ENCODE measurements at places on chromosomes 2 and 18.

DNA sequence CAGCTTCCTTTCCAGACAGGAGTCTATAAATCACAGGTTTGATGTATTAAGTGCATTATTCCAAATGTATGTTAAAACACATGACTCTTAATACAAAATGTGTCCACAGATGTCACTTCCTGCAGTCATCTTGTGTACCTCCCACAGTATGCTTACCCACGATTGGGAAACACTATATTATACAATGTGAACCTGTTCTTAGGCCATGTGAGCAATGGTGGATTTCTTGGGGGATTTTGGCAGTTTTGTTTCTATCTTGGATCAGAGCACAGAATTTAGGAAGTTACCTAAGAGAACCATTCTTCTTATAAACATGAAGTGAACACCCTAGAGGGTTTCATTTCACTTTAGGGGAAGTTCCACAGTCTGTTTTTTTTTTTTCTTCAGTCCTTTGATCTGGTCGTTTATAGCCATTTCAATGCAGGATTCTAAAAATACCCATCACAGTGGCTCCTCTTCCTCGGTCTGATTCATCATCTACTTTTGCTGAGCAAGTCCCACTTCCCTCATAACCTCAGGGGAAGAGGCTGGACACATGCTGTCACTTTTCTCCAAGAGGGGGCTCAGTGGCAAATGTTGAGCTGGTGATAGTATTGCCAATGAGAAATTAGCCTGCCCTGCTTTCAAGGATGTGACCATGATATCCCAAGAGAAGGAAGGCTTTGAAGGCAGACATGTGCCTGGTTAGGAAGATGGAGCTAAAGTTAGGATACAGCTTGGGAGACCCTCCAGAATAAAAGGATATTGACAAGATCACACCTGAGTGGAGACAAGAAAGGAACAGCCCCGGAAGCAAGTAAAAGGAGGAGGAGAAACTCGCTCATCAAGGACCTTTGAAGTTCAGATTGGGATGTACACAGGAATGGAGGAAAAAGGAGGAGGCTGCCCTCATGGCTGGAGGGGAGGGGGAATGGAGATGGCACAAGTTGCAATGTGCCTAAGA lies 22.6 kb downstream of the PLEK start:
- no peak for DNase-seq
- peaks cover 14% of the 10 kb centered on the region for H3K4me1 ChIP-seq
- H3K4me3 ChIP-seq: no peak overlapping the region
- no peaks in the 10 kb centered on the region for H3K27me3 ChIP-seq
- peak overlapping the region; percentile 53 for H3K27ac ChIP-seq

GRCh38 chr2:85061896-85062295 lies 71.3 kb upstream of the TCF7L1 start:
- no peak overlapping the region for H3K27ac ChIP-seq
- no peaks in the 10 kb centered on the region for H3K27me3 ChIP-seq
- peaks cover 4% of the 10 kb centered on the region for H3K4me1 ChIP-seq
- DNase-seq: no peak
- no peak overlapping the region for H3K4me3 ChIP-seq
- no peaks in the 10 kb centered on the region for H3K36me3 ChIP-seq

GRCh38 chr2:239756790-239757760 lies 268.1 kb downstream of the NDUFA10 start:
- H3K27ac ChIP-seq: no peak overlapping the region
- peaks cover 12% of the 10 kb centered on the region for H3K4me1 ChIP-seq
- no peak for DNase-seq
- H3K36me3 ChIP-seq: no peaks in the 10 kb centered on the region

DNA sequence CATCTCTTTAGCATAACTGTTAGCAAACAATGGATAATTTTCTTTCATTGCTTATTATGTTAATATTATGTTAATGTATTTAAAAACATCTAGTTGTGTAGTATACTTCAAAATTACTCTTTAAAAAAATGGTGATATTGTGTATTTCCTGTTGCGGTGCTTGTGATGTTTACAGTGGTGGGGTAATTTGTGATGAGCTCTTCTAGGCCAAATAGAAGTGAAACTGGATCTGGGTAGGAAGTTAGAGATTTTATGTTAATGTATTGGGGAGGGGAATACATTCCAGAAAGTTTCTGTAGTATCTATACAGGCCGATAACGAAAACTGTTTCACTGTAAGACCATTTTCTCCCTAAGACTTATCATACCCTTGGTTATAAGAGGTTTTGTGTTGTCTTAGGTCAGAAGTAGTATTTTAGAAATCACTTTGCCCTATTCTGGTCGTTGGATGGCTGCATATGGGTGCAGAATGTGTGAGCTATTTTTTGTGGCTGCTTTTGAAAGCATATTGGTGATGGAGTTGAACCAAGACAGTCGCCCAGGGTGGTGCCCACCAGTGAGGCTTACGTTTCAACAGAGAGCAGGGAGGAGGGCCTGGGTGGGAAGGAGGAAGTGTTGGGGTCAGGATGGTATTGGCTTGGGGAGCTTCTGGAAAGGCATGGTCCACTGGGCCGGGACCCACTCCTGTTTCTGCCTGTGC lies 5.8 kb downstream of the TSHZ1 start:
- no peak for DNase-seq
- no peak overlapping the region for H3K4me3 ChIP-seq
- H3K27me3 ChIP-seq: no peaks in the 10 kb centered on the region
- H3K4me1 ChIP-seq: peaks cover 58% of the 10 kb centered on the region
- H3K36me3 ChIP-seq: no peaks in the 10 kb centered on the region
- H3K27ac ChIP-seq: peak overlapping the region; percentile 24

DNA sequence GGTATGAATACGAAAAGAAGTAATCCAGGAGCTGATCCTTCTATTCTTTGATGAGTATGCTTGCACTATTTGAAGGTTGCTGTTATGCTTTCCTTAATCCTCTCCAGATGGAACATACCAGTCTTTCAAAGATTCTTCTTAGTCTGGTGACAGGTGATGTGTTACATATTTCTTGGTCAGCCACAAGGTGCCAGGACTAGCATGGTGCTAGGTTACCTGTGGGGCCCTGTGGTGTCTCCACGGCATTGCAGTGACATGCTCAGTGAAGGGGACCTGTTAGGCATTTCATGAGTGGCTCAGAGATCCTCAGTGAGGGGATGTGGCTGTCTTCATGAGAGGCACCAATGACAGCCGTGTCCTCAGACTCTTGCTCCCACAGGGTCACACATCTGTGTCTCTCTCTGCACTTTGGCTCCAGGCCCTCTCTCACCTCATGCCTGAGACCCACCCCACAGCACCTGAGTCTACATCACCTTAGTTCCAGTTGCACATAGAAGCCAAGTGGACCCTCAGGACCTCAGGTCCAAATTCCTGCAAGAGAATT lies 13.1 kb upstream of the RAB31 start:
- H3K4me3 ChIP-seq: no peak overlapping the region
- no peaks in the 10 kb centered on the region for H3K36me3 ChIP-seq
- H3K4me1 ChIP-seq: peaks cover 3% of the 10 kb centered on the region
- no peaks in the 10 kb centered on the region for H3K27me3 ChIP-seq
- no peak for DNase-seq

GRCh38 chr18:32469691-32470459 lies 807 bp downstream of the GAREM1 start:
- H3K36me3 ChIP-seq: no peaks in the 10 kb centered on the region
- no peaks in the 10 kb centered on the region for H3K27me3 ChIP-seq
- peak; percentile 63 for DNase-seq
- H3K4me3 ChIP-seq: peak overlapping the region; percentile 70
- peak overlapping the region; percentile 69 for H3K27ac ChIP-seq

Data from lower lobe of right lung (tissue), 2 donors.